ENCODE measurements at places on chromosomes 2 and 18. TPM values are rescaled to one million over a fixed set of nuclear protein-coding genes. Genes with fewer than 3 reads are reported as not detected.

The TMEM185B gene
- total RNA-seq: 20.9 TPM

The MAPK4 gene
- 0.11 TPM for total RNA-seq

The RTP5 gene
- total RNA-seq: not detected

The ZNF236 gene
- total RNA-seq: 15.0 TPM

The UGT1A5 gene
- not detected for total RNA-seq

The EN1 gene
- not detected for total RNA-seq

The INPP5D gene
- total RNA-seq: 126 TPM

The GAL3ST2 gene
- total RNA-seq: 0.48 TPM

DNA sequence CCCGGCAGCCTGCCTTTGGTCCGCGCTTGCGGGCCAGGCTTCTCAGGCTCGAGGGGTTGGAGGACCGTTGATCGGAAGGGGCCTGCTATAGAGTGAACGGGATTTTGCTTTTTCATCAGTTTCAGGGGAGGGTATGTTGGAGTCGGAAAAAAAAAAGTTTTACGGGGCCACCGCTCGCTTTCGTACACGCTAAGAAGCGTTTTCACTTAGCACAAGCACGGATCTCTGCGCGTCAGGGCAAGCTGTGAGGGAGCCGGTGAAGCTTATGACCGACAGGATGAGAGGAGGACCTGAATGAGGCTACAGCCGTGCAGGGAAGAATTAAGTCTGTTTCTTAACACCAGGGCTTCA lies 443 bp downstream of the CPSF3 start:
- H3K36me3 ChIP-seq: no peaks in the 10 kb centered on the region
- H3K4me3 ChIP-seq: peak overlapping the region; percentile 89
- H3K27me3 ChIP-seq: no peaks in the 10 kb centered on the region
- peak overlapping the region; percentile 86 for H3K27ac ChIP-seq
- H3K4me1 ChIP-seq: peaks cover 24% of the 10 kb centered on the region
- no peak for DNase-seq

DNA sequence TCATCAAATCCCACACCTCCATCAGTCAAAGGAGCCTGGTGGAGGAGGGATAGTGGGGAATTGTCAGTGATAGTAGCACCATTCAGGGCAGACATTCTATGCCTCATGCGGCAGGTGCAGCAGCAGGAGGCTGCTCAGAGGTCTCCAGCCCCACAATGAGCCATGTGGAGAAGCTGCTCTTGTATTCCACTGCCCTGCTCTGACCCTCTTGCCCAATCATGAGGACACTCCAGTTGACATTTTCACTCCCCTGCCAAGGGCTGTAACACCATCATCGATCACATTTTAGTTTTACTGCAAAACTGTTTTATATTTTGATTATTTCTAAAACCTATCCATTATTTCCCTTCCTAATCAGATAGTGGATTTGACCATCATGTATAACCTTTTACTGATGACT lies 487.6 kb upstream of the KLHL29 start:
- H3K36me3 ChIP-seq: no peaks in the 10 kb centered on the region
- no peak overlapping the region for H3K4me3 ChIP-seq
- H3K27me3 ChIP-seq: no peaks in the 10 kb centered on the region
- H3K4me1 ChIP-seq: no peaks in the 10 kb centered on the region
- no peak overlapping the region for H3K27ac ChIP-seq

GRCh38 chr18:34322365-34323289 lies 97.9 kb upstream of the NOL4 start:
- H3K4me1 ChIP-seq: peaks cover 6% of the 10 kb centered on the region
- H3K36me3 ChIP-seq: no peaks in the 10 kb centered on the region
- peak; percentile 59 for DNase-seq
- peak overlapping the region; percentile 61 for H3K27ac ChIP-seq

- no peak for DNase-seq
- H3K36me3 ChIP-seq: no peaks in the 10 kb centered on the region
- no peaks in the 10 kb centered on the region for H3K4me1 ChIP-seq
- no peaks in the 10 kb centered on the region for H3K27me3 ChIP-seq
Measured at GRCh38 chr2:174717273-174717672, 47.0 kb downstream of the CHRNA1 start.

- H3K4me3 ChIP-seq: no peak overlapping the region
- no peaks in the 10 kb centered on the region for H3K4me1 ChIP-seq
- DNase-seq: no peak
- no peaks in the 10 kb centered on the region for H3K36me3 ChIP-seq
Measured at GRCh38 chr2:167860082-167860481, 387.3 kb downstream of the STK39 start.

- no peak overlapping the region for H3K27ac ChIP-seq
- H3K4me3 ChIP-seq: no peak overlapping the region
- no peaks in the 10 kb centered on the region for H3K27me3 ChIP-seq
- no peak for DNase-seq
Measured at GRCh38 chr18:13622751-13623150, 103.6 kb downstream of the FAM210A start.

DNA sequence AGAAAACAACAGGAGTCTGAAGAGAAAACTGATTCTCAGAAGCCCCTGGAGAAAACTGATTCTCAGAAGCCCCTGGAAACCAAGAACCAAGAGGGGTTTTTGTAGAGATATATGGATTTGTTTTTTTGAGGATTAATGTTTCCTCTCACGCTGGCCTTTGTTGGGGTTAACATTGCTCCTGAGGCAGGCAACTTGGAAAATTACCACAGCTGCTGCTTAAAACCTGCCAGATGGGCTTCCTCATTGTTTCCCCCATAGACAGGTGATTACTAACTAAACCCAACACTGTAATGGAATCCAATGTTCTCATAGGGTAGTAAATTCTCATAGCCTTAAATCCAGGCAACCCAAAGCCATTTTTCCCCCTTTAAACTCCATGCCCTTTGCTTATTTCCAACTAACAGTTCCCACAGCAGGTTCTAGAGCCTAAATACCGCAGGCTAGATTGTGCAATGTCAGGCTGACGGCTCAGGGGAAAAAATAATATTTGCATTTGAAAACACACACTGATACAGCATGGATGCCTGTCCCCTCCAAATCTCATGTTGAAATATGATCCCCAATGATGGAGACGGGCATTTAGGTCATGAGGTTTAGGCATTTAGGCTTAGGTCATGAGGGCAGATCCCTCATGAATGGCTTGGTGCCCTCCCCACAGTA lies 272.3 kb upstream of the PKDCC start:
- DNase-seq: no peak
- H3K4me3 ChIP-seq: no peak overlapping the region
- H3K36me3 ChIP-seq: no peaks in the 10 kb centered on the region
- no peaks in the 10 kb centered on the region for H3K4me1 ChIP-seq

- no peak for DNase-seq
- H3K4me3 ChIP-seq: no peak overlapping the region
- H3K36me3 ChIP-seq: no peaks in the 10 kb centered on the region
- H3K27me3 ChIP-seq: no peaks in the 10 kb centered on the region
- no peak overlapping the region for H3K27ac ChIP-seq
Measured at GRCh38 chr18:62987859-62988258, 272.5 kb downstream of the PHLPP1 start.

GRCh38 chr2:85457043-85457442 lies 38.5 kb downstream of the SH2D6 start:
- H3K27me3 ChIP-seq: no peaks in the 10 kb centered on the region
- no peak overlapping the region for H3K4me3 ChIP-seq
- H3K4me1 ChIP-seq: no peaks in the 10 kb centered on the region
- DNase-seq: no peak
- no peaks in the 10 kb centered on the region for H3K36me3 ChIP-seq
- no peak overlapping the region for H3K27ac ChIP-seq

GRCh38 chr2:132412021-132412420 lies 4.6 kb upstream of the GPR39 start:
- no peaks in the 10 kb centered on the region for H3K4me1 ChIP-seq
- no peak overlapping the region for H3K27ac ChIP-seq
- no peak overlapping the region for H3K4me3 ChIP-seq
- H3K36me3 ChIP-seq: no peaks in the 10 kb centered on the region
